LoVo (cell line): ENCODE measurements at places on chromosomes 5 and 9.

GRCh38 chr5:149932445-149933350, 11.9 kb downstream of the PDE6A start:
- DNase-seq = no peak

DNA sequence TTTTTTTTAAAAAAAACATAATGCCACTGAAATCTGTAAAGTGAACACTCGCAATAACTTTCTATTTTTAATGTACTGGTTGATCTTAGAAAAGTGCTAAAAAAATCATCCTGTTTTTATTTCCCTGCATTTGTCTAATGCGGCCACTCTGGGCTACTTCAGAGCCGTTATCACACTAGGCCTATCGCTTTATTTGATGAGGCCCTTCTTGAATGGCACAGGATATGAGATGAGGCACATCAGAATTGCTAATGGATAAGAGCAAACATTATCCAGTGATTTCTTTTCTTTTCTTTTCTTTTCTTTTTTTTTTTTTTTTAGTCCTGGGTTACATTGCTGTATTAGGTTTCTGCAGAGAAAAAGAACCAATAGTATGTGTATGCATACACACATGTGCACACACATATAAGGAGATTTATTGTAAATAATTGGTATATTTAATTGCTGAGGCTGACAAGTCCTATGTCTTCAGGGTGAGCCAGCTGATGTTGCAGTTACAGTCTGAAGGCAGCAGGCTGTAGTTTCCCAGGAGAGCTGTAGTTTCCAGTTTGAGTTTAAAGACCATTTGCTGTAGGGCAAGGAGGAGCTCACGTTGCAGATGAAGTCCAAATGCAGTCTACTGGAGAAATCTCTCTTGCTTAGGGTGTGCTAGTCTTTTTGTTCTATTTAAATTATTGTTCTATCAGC, 391.7 kb downstream of the MED10 start:
- DNase-seq = no peak

- no peak for DNase-seq
Measured at GRCh38 chr5:173341961-173342430, 13.8 kb upstream of the STC2 start.

DNA sequence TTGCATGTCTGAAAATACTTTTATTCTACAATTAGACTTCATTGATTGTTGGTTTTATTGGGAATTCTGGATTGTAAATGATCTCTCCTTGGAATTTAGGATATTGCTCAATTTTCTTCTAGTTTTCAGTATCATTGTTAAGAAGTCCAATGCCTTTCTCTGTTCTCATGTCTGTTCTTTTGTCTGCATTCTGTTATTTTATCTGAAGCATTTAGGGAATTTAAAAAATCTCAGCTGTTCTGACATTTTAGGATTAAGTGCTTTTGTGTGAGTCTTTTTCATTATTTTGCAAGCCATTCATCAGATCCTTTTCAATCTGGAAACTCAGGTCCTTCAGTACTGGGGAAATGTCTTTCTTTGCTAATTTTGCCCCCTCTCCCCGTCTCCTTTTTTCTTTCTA, 4.4 kb upstream of the FER start:
- DNase-seq = no peak

- no peak for DNase-seq
Measured at GRCh38 chr5:12652201-12652600, 748.0 kb upstream of the CTNND2 start.

- peak; percentile 98 for DNase-seq
Measured at GRCh38 chr5:98773464-98774191, at the start of gene RGMB. RGMB (plus strand) TSS chr5:98773663; CDS start chr5:98774071, 408 bp downstream.

DNA sequence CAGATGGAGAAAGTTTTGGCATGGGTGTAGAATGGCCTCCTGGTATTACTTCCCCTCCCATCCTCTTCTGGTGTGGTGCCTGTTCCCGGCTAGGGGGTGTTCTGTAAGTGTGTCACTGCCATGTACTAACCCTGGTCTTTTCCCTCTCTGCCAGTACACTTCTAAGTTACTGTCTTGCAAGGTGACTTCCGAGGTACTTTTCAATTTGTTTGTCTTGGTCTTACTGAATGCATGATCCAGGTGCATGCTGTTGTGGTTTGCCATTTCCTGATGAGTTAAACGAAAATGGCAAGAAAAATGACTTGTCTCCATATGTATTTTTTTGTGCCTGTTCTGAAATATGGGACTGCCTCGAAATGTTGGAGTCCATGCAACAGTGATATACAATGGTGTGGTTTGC, 46.0 kb downstream of the C9orf152 start:
- no peak for DNase-seq

- no peak for DNase-seq
Measured at GRCh38 chr9:127549751-127550150, 62.3 kb upstream of the STXBP1 start.

- DNase-seq = no peak
Measured at GRCh38 chr5:174572591-174572990, 151.8 kb upstream of the MSX2 start.

DNA sequence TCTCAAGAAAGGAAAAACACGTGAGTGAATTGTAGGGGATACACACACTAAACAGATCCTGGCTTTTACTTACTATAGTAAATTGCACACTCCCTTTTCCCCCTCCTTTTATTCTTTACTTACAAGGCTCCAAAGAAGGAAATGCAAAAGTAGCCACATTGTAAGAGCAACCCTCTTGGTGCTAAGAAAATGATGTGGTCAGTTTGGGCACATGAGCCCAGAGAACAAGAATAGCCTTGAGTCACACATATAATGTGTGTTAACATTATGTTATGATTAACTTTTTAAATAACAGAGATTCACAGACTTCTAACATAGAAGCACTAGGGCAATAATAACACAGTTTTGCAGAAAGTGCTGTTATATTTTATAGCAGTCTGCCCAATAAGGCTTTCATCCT, 48.5 kb downstream of the PCSK5 start:
- DNase-seq = no peak

- no peak for DNase-seq
Measured at GRCh38 chr5:53448851-53449250, 31.6 kb upstream of the FST start.

GRCh38 chr9:94147776-94148175, 63.5 kb downstream of the PTPDC1 start:
- DNase-seq = no peak

- no peak for DNase-seq
Measured at GRCh38 chr9:135077497-135078200, 9.8 kb upstream of the OLFM1 start.

- no peak for DNase-seq
Measured at GRCh38 chr9:89461265-89461664, 36.6 kb downstream of the SEMA4D start.

DNA sequence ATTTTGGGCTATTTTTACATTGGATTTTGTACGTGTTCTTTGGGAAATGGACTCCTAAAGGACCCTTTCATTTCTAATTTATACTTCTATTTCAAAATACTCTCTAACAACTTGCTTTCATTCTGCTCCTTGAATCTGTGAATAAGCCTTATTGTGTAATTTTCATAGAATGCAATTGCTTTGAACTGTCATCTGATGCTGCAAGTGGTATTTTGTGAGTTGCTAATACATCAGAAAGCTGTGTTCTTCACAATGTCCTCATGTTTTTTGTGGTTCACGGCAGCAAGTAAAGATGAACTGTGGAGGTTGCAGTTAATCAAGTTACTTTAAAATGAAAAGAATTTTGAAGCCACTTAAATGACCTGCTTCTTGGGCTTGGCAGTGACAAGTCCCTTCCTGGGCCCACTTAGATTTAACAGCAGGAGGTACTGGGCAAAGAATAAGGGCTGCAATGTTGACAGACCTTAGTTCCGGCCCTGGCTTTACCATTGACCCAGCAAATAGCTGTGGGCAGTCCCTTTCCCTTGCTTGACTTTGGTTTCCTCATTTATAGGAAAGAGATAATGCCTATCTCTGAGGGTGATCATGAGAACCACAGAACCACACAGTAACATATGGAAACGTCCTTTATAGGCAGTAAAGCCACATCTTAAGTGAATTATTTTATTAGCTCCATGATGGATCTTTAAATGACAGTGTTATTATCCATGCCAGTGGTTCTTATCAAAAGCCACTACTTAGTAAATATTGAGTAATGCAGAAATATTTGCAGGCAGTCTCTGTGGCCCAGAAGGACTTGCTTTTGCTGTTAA, 54.8 kb downstream of the IQGAP2 start:
- DNase-seq = peak; percentile 58

GRCh38 chr9:28215536-28216299, 642.4 kb upstream of the C9orf72 start:
- DNase-seq = no peak

DNA sequence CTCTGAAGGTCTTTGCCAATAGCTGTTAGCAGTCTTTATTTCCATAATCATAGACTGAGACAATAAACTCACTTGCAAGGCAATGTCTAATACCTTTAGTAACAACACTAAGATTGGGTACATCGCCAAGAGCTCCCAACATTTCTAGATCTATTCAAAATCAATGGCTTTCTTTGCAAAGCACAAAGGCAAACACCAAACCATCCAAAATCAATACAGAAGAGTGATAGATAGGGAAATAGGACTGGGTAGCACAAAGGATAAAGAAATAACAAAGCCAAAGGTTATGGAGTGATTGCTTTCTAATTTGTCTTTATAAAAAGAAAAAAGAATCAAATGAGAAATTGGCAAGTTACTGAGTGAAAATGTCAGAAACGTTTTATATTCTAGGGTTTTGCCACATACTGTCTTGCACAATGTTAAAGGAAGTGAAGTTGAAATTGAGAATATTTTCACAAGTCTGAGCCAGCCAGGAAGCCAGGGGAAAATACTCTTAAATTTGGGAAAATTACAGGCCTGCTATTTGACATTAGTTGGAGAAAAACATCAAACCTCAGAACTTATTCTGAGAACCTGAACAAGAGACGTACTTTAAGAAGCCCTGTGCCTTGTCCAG, 53.3 kb upstream of the LHFPL2 start:
- DNase-seq = no peak

- DNase-seq = no peak
Measured at GRCh38 chr5:128513806-128514205, 24.2 kb downstream of the FBN2 start.

- DNase-seq = no peak
Measured at GRCh38 chr9:76451234-76451633, 7.7 kb upstream of the GCNT1 start.

GRCh38 chr9:5587024-5587423, 41.9 kb upstream of the RIC1 start:
- no peak for DNase-seq

DNA sequence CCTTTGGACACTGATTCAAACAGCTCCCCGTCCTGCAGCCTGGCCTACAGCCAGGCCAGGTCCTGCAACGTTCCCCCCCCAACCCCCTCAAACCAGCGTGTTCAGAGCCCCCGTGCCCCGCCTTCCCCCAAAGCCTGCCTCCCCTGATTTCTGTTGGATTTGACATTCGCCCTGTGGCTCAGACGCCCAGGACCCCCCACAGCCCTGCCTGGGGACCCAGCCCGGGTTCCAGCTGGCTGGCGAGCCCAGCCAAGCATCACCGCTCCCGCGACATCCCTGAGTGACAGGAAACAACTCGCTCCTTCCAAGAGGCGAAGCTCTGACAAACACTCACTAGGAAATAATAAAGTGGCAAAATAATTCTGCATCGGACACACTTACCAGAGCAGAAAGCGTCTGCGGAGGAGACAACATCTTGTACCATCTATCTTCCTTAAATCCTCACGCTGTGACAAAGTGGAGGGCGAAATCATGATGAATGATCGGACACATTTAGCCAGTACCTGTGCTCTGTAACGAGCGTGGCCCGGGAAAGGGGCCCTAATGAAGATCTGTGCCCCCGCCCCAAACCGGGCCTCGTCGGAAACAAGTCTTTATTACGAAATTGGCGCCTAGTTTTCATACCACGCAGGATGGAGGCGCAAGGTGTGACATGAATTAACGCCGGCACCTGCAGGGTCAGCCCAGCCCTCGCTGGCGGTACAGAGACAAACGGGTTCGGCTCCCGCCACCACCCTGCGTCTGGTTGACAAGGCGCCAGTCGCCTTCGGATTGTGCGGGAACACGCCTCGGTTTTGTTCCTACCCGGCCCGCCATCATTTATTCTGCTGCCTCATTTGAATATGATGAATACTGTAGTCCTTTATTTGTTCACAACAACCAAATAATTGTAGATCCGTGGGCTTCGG, 91.0 kb upstream of the MVB12B start:
- DNase-seq = no peak
